ENCODE measurements at places on chromosomes 1 and 21. TPM values are rescaled to one million over a fixed set of nuclear protein-coding genes. Genes with fewer than 3 reads are reported as not detected.
A peak's percentile ranks its signal among the peaks of the same experiment; 100 is the strongest.

- no peak for DNase-seq
- H3K4me1 ChIP-seq: peaks cover 59% of the 10 kb centered on the region
- peak overlapping the region; percentile 81 for H3K27ac ChIP-seq
- no peaks in the 10 kb centered on the region for H3K27me3 ChIP-seq
- no peaks in the 10 kb centered on the region for H3K36me3 ChIP-seq
Observed at GRCh38 chr1:55211863-55212262, 3.3 kb downstream of the USP24 start.

GRCh38 chr21:33345751-33346238 lies 21.0 kb downstream of the IFNAR1 start:
- DNase-seq: no peak
- H3K27me3 ChIP-seq: no peaks in the 10 kb centered on the region

Gene IGFN1
- total RNA-seq: not detected

DNA sequence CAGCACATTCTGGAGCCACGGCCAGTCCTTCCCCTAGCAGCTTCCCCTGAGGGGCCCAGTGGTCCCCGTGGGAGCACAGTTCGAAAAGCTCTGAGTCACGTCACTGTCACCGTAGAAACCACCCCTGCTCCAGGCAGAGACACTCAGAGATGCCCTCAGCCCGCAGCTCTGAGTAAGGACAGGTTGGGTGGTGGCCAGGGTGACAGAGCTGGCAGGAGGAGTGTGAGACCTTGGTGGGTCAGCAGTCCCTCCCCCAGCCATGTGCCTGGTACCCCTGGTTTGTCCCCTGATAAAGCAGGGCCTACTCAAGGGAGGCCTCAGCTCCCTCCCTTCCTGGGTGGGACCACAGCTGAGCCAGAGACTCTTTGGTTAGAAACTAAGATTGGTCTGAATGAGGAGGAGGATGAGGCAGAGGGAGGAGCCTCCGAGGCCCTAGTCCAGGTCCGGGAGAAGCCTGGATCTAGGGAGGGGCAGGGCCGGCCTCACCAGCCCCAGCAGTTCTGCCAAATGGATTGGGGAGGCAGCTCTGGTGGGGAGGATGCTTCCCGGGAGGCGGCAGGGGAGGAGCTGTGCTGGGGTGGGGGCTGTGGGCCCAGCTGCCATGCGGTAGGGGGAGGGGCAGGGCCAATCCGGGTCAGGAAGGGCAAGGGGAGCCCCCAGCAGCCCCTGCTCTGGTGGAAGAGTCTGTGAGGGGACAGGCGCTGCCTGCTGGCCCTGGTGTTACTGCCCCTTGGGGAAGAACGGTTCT lies 55.2 kb downstream of the SLC9A1 start:
- H3K4me1 ChIP-seq: peaks cover 5% of the 10 kb centered on the region
- no peak overlapping the region for H3K27ac ChIP-seq
- no peak overlapping the region for H3K4me3 ChIP-seq
- H3K27me3 ChIP-seq: no peaks in the 10 kb centered on the region

Measured in CD8-positive, alpha-beta memory T cell (primary cell).